ENCODE measurements at places on chromosomes 3 and 15.

GRCh38 chr3:179234199-179234598, 16.7 kb downstream of the KCNMB3 start:
- DNase-seq = no peak

DNA sequence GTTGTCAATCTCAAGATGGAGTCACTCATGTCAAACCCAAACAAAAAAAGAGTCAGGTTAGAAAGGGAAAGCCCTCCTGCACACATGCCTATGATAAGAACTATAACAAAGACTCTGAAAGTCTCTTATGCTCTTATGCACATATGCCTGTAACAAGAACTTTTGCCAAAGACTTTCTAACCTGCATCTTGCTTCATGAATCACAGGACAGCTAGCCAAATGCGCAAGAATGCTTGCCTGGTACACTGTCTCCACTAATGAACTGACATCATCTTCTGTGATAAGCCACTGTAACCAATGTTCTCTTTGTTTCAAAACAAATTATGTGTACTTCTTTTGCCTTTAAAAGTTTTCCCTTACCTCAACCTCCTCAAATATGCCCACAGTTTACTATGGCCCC, 18.2 kb upstream of the EHHADH start:
- no peak for DNase-seq

- no peak for DNase-seq
Observed at GRCh38 chr3:120145542-120146285, 51.5 kb upstream of the GSK3B start.

DNA sequence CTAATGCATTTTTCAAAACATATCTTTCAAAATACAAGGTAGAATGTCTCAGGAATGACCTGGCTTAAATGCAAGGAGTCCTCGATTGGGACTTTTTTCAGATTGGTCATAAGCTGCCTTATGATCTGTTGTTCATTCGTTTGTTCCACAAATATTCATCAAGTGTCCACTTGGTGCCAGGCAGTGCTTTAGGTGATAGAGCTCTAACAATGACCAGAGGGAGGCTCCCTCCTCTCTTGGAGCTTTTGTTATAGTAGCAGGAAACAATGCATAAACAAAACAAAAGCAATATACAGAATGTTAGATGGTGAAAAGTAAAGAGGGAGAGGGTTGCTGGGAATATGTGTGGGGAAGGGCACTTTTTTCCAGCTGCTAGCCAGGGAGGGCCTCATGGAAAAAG, 156.1 kb downstream of the MCTP2 start:
- DNase-seq = no peak

GRCh38 chr15:65916664-65917406, 47.5 kb downstream of the RAB11A start:
- DNase-seq = no peak

DNA sequence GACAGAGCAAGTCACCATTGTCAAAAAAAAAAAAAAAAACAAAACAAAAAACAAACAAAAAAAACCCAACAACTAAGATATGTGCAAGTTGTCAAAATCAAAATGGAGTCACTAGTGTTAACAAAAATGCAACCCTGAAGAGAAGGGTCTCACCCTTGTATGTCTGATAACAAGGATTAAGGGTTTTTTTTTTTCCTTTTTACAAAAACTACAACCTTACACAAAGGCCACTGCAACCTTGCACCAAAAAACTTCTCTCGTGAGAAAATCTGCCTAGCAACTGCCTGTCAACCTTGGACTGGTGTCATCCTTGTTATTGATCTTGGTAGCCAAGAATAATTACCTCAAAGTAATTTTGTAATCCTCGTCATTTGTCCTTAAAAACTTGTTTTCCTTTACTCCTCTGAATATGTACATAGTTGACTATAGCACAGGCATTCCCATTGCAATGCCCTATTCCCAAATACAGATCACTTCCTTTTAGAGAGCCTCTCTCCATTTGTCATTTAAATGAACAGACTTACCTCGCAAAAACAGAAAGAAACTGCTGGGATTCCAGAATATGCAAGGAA, 24.0 kb downstream of the TFRC start:
- DNase-seq = no peak

DNA sequence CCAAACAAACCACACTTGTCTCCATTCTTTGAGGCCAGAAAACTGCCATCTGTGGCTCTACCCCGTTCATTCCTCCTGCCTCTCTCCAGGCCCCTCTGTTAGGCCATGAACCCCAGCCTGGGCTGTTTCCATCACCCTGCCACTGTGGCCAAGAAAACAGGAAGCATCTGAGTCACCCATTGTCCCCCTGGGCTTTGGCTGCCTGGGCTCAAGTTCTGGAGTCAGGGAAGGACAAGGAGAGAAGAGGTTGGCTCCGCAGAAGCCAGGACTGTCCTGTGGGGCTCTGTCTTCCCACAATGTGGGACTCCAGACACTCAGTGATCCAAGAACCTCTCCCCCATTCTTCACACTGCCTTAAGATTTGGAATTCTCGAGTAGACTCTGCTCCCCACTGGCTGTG, 14.8 kb upstream of the LCTL start:
- no peak for DNase-seq

Data from stimulated activated CD4-positive, alpha-beta T cell treated with anti-CD3 and anti-CD28 coated beads, Interleukin-15, amount 100 ng/mL, for 1 hour (primary cell).